ENCODE measurements at places on chromosomes 1 and 21.

GRCh38 chr1:156510709-156511108 lies 10.1 kb upstream of the MEF2D start:
- no peak for DNase-seq

DNA sequence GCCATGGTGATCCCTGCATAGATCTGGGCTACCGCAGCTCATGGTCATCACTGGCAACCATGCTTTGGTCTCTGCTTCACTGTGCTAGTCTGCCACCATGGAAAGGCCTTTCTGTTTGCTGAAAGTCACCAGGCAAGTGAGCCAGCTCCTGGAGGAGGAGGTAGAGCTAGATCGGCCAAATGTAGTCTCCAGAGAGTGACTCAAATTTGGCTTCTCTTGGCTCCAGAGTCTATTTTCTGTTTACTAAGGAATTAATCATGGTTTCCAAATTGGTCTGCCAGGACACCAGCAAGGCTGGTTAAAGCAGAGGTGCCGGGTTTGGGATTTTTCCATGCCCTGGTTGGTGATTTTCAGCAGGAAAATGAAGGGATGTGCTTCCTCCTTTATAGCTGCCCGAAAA lies 52.7 kb upstream of the IVNS1ABP start:
- DNase-seq = no peak

GRCh38 chr1:10152709-10153284 lies 57.6 kb upstream of the KIF1B start:
- no peak for DNase-seq

DNA sequence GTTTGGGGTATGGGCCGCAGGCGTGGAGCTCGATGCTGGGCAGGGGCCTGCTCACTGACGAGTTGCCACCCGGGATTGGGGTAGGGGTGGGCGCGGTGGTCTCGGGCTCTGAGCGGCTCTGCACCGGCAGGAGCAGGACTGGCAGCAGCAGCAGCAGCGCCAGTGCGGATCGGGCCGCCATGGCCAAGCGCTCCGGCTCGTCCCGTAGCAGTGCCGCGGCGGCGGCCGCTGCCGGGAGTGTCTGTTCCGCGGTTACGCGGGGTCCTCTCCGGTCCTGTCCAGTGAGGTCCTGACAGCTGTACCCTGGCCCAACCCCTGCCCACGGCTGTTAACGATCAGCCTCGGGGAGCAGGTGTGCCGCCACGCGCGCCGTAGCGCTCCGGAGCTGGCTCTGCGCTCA lies 26.5 kb downstream of the ADARB1 start:
- no peak for DNase-seq

DNA sequence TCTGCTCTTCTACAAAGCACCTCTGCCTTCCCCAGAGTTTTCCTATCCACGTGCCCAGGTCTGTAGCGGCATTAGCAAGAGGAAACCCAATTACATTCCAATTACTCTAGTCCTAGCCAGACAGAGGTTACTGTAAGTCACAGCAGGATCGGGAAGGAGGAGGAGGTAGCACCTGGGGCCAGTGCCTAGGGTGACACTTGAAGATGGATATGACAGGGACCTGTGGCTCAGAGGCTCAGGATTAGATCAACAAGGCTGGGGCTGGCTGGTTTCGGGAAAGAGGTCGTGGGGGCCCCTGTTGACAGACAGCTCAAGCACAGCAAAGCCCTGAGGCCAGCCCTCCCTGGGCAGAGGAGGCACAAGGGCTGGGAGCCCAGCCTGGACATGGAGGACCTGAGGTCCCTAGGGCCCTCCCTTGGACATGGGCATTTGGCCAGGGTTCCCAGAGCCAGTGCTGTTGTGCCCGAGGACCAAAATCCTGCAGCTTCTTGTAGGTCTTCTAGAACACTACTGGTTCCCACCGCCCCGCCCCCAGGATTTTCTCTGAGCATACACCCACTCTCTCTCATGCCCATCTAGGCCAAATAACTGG lies 3.0 kb upstream of the HCRTR1 start:
- DNase-seq = no peak

DNA sequence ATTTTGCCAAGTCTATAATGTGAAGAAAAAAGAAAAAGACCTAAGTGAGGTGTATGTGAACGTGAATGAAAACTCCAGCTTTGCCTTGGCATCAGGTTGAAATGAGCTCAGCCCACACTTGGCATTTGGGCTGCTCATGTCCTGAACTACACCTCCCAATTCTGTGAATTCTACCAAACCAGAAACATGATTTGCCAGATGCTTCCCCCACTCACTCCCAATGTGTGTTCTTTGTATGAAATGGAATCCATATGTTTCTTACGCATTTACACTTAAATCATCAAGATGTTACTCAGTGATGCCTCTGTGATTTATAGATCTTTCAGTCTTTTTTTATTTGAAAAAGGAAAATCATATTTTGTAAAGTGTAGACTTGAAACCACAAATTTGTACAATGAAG lies 32.8 kb upstream of the RUNX1 start:
- DNase-seq = no peak

DNA sequence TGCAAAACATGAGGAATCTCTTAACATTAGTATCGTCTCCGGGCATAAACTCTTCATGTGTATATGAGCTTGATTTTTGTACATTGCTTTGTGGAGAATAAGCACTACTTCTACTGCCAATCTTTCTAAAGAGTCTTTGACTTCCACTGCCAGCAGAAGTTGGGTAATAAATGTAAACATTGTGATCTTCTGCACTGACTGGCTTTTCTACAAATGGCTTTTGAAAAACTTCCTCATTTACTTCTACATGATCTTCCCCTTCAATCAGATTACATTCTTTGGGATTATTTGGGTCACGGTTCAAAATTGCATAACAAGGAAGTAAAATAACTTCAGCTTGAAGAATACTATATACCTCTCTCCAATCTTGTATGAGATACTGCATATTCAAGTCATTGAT lies 30.4 kb upstream of the SLC44A5 start:
- no peak for DNase-seq

GRCh38 chr1:74415935-74416334 lies 96.5 kb downstream of the LRRC53 start:
- no peak for DNase-seq

- DNase-seq = no peak
These were observed 21.1 kb downstream of the QSOX1 start for GRCh38 chr1:180175806-180176205.

- no peak for DNase-seq
These were observed 267.7 kb downstream of the PCP4 start for GRCh38 chr21:40134731-40135492.

DNA sequence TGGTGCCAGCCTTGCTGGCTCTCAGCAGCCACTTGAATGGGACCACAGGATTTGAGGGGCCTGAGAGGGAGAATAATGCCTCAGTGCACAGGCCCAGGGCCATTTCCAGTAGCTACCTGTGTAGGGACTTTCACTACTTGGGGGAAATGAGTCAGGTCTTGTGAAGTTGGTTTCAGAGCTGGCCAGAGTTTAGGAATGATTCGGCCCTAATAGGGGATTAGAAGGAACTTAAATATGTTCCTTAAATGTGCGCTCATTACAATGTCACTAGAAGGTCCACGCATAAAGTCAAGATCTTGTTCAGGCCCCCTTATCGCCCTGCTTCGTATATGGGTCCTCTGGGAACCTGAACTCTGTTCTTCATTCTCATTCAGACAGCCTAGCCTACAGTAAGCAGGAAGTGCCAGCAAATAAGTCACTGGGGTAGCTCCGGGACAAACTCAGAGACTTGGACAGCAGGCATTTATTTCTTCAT lies 5.6 kb upstream of the AKR1A1 start:
- no peak for DNase-seq

- no peak for DNase-seq
These were observed 277.6 kb downstream of the KIF26B start for GRCh38 chr1:245432228-245432875.

DNA sequence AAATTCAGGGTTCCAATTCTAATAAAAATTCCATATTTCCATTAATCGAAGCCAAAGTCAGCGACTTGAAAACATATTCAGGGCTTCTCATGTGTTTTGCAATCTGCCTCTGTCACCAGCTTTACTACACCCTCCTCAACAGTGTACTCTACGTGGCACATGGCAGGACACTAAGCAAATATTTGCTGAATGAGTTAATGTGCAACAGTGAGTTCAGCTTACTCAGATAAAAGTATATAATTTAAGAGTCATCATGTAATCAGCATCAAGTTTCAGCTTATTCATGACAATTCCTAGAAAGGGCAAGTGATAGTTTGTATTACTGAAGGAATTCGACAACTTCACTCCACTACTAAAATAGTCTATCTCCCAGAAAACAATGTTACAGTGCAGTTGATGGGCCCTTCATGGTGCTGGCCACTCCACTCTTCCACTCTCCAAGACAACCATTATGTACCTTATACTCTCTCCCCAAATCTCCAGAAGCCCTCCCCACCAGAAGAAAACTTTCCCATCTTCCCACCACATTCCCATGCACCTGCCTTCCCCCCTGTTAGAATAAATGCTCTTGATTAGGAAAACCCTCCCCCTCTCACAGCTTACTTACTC lies 97.3 kb downstream of the TTLL7 start:
- no peak for DNase-seq

DNA sequence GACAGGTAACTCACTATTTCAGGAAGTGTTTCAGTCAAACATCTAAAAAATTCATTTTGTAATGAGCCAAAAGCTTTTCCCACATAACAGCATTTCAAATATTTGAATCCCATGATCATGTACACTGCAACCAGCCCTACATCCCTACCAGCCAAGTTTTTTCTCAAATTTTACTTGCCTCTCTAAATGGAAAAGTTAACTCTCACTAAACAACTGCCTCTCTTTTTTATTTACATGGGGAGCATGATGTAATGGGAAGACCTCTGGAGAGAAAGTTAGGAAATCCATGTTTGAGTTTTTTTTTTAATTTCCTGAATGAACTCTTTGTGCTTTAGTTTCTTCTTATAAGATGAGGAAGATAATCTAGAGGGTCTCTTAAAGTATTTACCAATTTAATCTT lies 70.5 kb downstream of the TTLL7 start:
- DNase-seq = no peak

DNA sequence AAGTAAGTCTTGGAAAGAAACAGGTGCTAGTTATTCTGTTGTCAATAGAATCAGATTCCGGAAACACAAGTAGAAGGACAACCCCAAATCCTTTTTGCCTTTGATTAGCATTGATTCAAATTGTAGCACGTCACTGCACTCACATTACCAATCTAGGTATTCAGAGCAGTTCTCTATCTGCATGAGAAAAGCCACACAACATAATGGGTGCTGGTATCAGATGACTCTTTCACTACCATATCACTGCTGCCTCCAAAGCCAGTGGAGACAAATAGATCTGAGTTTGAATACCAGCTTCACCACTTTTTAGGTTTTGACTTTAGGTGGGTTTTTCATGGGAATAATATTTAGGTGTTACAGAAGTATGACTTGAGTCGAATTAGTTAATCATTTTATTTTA lies 38.9 kb downstream of the RTCA start:
- no peak for DNase-seq

GRCh38 chr1:226978432-226979114 lies 38.5 kb downstream of the COQ8A start:
- no peak for DNase-seq

- DNase-seq = no peak
These were observed 176.7 kb downstream of the OLFM3 start for GRCh38 chr1:101820071-101820470.

DNA sequence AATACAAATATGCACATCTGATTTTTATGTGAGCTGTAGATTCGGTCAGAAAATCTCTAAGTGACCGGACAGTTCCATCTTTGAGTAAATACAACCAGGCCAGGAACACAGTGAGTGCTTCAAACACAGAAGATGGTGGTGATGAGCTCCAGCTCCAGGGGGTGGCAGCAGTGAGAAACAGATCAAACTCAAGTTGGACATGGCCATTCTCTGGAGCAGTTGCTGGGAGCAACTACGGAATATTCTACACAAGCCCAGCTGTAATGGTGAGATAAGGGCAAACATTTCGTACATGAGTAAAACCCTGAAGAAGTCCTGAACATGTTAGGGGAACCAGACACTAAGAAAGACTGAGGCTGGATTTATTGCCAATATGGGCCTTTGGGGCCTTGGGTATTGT lies 100.7 kb downstream of the BARHL2 start:
- no peak for DNase-seq

GRCh38 chr21:16855164-16855667 lies 657.6 kb upstream of the CXADR start:
- no peak for DNase-seq

GRCh38 chr1:197314682-197315081 lies 46.6 kb downstream of the CRB1 start:
- peak; percentile 29 for DNase-seq

GRCh38 chr1:12436817-12437599 lies 181.0 kb downstream of the DHRS3 start:
- no peak for DNase-seq

- DNase-seq = no peak
These were observed 2.8 kb downstream of the ADGRL2 start for GRCh38 chr1:81803431-81804110.

GRCh38 chr1:29235955-29236711 lies at the start of gene PTPRU:
Gene PTPRU, plus strand, starts transcription at chr1:29236522. Its CDS starts 123 bp downstream, at chr1:29236645.
- peak; percentile 27 for DNase-seq

DNA sequence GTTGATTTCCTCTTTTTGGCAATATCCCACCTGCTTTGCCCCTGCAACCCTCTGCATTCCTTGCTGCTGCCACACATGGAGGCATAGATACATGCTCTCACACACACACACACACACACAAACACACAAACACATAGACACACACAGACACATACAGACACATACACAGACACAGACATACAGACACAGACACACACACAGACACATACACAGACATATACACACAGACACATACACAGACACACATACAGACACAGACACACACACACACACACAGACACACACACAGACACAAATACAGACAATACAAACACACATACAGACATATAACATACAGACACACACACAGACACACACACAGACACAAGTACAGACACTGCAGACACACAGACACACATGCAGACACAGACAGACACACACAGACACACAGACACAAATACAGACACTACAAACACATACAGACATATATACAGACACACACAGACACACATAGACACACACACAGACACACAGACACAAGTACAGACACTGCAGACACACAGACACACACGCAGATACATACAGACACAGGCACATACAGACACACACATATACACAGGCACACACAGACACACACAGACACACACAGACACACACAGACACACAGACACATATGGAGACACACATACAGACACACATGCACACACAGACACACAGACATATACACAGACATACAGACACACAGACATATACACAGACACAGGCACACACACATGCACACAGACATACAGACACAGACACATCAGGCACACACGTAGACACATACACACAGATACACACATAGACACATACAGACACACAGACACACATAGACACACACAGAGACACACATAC lies 83.3 kb downstream of the MAP3K7CL start:
- no peak for DNase-seq

GRCh38 chr1:13786541-13786940 lies 86.6 kb downstream of the PRDM2 start:
- DNase-seq = no peak

DNA sequence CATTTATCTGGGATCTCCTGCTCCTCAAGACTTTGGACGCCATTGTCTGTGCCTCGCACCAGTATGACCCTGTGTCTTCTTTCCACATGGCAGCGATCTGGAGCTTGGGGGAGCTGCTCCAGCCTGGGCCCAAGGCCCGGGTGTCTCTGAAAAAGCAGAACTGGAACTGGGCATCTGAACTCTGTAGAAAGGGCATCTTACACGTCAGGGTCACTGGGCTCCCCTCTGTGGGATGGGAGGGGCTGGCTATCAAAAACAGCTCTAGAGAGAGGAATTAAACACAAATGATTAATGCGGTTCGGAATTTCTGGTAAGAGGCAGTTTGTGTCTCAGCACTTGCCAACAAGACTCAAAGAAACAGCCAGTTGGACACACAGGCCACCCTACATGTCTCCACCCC lies 16.1 kb downstream of the FCRL1 start:
- no peak for DNase-seq
